ENCODE measurements at places on chromosomes 16 and 17.

DNA sequence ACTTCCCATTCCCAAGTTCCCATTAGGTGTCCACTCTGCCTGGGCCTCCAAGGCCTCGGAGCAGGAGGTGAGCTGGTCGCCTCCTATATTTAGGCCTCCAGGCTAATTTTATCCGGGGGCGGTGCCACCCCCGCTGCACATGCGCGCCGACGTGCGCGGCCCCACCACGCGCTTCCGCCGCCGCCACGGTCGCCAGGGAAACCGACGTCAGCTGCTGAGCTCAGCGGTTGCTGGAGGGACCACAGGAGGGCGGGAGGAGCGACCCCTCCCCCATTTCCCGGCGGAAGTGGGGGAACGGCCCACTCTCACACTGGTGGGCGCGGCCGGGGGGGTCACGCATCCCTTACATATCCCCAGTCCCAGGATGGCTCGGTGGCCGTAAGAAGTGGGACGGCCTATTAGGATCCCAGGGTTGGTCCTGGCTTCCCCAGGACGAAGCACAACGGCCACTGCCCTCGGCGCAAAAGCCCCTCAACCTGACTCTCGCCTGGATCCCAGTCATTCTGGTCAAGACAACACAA lies 1.0 kb downstream of the PER1 start:
- peak; percentile 28 for DNase-seq

GRCh38 chr17:57415751-57416207 lies 159.5 kb downstream of the MSI2 start:
- DNase-seq, result no peak

DNA sequence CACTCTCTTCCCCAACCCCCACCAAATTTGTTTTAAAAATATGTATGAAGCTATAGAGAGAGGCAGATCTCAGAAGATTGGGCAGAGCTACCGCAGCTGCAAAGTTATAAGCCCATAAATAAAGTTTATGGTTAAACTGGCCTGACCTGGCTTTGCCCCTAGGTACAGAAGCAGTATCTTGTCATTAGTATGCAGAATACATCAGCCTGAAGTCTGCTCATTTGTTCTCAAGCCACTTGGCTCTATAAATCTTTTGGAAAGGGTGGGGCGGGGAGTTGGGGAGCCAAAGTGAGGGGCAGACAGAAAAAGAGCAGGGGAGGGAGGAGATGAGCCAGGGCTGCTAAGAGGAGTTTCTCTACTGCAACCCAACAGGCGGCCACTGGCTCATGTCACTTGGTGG lies 113.2 kb downstream of the SOX9 start:
- DNase-seq, result no peak

DNA sequence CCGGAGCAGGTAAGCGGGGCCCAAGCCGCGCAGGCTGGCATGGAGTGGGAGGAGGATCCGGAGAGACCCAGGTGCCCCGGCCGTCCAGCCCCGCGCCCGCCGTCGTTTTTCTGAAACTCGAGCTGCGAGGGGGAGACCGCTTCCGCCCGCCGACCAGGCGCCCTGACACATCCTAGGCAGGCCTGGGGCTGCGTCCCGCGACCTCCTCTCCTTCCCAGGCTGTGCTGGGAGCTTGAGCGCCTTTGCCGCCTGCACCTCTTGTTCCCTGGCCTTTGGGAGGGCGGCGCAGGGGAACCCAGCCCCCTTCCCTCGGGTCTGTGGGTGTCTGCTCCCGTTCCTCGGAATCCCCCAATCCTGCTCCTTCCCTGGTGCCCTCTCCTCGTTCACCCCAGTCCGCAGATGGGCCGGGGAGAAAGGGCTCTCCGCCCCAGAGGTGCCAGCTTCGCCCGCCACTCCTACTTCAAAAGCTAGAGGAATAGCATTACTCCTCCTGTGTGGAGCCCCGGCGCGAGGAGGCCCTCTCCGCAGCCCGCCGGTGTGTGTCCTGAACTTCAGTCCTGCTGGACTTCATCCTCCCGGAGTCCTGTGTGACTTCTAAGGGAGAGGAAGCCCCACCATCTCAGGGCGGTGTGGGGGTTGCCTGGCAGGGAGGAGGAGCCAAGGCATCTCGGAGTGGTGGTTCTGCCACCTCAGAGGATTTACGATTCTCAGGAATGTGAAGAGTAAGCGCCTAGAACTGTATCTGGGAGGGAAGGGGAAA lies 1.0 kb downstream of the NHERF1 start:
- DNase-seq, result peak; percentile 34

DNA sequence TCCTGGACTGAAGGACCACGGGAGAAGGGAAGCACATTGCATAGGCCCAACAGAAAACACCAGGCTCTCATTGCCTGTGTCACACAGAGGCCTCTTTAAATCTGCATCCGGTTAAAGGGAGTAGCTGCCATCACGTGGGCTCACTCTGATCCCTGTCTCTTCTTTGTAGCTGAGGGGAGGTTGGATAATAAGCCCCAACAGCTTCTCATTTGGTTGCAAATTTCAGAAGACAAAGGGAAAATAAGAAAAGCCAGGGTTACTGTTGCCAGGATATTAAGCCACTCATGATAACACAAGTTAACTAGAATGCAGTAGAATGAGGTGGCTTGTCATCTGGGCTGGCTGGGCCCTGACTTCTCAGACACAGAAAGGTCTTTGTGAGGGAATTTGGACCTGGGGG lies 325.1 kb upstream of the ERCC4 start:
- DNase-seq, result no peak

- no peak for DNase-seq
Observed at GRCh38 chr16:17252701-17253100, 218.1 kb downstream of the XYLT1 start.

DNA sequence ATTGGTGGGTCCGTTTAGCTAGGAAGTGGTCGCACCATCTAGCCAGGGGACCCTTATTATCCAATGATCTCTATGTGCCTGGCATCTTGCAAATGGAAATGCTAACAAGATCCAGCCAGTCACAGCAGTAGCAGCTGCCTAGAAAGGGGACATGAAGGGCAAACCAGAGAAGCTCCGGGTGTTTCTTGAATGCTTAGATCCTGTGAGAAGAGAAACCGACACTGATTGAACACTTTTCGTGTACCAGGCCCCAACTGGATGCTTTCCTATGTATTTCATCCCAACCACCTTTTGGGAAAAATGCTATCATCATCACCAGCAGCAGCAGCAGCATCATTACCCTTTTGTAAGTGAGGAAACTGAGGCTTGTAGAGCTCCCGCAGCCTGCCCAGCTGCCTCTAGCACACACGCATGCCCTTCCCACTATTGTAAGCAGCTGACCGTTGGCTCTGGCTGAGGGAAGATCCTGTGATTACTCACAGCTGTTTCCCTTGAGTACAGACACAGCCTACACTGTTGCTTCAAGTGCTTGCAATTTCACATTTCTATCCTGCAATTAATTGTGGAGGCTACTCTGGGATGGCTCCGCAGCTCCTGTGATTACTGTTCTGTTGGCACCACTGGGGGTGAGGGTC lies 180.7 kb upstream of the CACNG5 start:
- DNase-seq, result no peak

- DNase-seq, result no peak
Observed at GRCh38 chr16:75025761-75026160, 26.9 kb downstream of the ZNRF1 start.

- DNase-seq, result no peak
Observed at GRCh38 chr16:57804111-57804837, 2.0 kb upstream of the KIFC3 start.

- DNase-seq, result no peak
Observed at GRCh38 chr17:74711058-74711824, 1.5 kb downstream of the CD300LF start.

DNA sequence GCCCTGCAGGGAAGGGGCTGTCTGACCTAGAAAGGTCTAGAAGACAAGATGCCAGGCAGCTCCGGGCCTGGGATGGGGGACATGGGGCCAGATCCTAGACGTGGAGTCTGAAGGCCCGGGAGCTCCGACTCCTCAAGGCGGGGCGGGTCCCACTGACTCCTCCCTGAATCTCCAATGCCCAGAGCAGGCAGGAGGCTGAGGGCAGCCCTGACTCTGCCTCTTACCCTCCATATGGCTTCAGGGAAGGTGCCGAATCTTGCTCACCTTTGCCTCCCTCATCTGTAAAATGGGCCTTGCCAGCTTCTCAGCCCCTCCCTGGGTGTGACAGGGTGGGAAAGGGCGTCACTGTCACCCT lies 14.8 kb downstream of the VASN start:
- DNase-seq, result no peak

DNA sequence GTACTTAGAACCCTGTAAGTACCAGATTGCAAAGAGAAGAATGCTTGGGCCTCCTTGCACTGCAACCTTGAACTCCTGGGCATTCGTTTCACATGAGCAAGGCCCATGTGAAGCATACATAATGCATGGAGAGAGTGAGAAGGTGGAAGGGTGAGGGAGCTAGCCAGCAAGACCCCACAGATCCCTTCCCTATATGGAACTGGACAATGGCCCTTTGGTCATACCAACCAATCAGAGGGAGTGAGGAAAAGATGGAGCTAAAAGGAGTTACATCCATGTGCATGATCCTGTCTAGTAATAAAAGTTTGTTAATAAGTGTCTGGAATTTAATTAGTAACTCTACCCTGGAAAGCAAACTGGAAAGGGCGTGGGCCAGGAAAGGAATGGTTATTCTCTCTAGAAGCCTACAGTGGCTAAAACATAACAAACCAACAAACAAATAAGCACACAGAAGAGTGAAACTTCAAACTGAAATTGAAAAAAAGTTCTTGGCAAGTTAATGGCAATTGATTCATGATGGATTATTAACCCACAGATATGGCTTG lies 29.6 kb downstream of the DNAH3 start:
- DNase-seq, result no peak

GRCh38 chr16:49602201-49602975 lies 228.8 kb downstream of the C16orf78 start:
- no peak for DNase-seq

DNA sequence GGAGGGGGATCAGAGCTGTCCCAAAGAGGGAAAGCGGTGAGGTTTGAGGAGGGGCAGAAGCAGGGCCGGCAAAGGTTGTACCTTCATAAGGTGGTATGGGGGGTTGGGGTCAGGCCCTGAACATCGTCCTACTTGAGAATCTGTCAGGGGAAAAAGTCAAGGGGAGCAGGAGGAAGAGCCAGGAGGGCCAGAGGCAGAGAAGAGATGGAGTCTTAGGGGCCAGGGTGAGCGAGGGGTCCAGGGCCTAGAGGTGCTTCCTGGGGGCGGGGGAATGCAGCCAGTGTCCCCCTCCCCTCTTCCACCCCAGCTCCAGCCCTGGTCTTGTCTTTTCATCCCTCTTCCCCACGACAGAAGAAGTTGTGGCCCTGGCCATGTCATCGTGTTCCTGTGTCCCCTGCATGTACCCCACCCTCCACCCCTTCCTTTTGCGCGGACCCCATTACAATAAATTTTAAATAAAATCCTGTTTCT lies 1.3 kb upstream of the PRRT2 start:
- no peak for DNase-seq

DNA sequence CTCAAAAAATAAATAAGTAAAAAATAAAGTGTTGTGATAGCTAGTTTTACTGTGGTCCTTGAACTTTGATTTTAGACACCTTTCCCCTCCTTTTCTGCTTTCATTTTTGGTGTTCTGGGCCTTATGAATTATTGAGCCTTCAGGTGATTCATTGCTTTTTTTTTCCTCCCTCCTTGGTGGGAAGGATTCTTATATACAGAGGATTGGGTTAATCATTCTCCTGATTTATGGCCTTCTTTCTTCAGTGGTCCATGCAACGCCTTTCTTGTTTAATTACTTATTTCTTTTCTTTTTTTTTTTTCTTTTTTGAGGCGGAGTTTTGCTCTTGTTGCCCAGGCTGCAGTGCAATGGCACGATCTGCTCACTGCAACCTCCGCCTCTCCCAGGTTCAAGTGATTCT lies 8.0 kb upstream of the MYL4 start:
- no peak for DNase-seq

DNA sequence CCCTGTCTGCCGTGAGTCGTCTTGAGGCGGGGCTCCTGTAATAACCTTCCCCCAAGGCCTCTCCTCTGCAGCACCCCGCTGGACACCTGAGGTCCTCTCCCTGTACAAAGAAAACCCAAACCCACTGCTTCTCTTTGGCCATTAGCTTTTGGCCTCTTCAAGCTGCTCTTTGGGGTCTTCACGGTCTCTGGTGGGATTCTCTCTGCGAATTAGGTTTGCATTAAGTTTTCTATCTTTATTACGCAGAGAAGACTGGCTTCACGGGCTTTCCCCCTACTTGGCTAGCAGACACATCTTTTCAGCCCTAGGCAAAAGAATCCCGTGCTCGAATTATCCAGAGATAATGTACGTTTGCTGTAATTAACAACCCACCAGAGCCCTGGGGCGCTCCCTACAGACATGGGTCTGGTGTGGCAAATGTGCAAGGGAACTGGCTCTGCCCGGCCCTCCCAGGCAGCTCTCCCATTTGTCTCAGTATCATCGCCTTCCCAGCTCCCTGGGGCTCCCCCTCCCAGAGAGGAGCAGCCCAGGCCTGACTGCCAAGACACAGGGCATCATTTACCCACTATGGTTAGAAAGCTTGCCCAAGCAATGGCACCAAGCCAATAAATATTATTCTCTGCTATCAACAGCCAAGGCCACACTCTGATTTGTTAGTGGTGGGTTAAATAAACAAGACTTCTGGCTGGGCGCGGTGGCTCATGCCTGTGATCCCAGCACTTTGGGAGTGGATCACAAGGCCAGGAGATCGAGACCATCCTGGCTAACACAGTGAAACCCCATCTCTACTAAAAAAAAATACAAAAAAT lies 24.7 kb upstream of the KLHDC4 start:
- no peak for DNase-seq

DNA sequence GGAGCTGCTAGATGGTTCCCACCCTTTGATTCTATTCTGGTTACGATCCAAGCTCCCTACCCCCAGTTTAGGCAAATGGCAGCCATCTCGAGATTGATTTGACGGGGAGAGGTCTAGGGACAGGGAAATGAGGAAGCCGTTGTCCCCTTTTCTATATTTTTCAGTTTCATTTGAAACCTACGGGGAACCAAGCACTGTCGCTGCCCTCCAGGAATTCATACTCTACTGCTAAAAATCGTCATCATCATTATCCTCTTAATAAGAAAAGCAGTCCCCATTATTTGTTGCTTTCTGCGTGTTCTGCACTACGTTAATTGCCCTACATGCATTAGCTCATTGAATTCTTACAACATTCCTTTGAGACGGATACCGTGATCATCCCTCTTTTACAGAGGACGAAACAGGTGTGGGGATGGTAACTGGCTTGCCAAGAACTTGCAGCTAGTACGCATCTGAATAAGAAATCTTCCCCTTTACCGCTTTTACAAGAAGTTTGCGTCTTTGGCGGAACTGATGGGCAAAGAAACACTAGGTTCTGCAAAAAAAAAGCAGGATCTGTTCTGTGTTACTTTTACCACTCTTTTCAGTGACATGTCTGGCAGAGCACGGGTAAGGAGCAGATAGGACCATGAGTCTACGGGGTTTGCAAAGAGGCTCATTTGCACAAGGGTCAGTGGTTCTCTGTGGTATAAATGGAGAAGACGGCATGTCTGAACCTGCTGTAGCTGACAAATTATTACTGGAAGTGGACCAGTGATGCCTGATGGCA lies 1.1 kb downstream of the CCP110 start:
- peak; percentile 28 for DNase-seq

DNA sequence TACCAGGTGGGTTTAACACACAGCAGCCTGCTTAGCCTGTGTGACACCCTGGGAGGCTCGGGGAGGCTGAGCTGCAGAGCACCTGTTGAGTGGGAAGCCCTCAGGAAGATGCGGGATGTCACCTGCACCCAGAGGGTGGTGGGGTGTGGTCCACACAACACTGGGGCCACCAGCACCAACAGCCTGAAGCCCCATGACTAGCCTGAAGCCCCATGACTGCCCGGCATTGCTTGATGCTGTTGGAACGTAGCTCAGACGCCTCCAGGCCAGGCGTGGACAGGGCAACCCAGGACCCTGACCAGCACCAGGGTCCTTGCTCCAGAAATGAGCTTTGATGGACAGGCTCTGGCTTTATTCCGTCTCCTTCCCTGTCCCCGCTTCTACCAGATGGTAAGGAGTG lies 76.3 kb upstream of the ZNF469 start:
- no peak for DNase-seq

Measured in Kasumi-1 (cell line).